Activated T-cell treated with anti-CD3 and anti-CD28 coated beads for 4 hours (primary cell): ENCODE measurements at places on chromosomes 1 and 21.

GRCh38 chr1:153922076-153922971, 448 bp downstream of the GATAD2B start:
- DNase-seq: peak; percentile 47

DNA sequence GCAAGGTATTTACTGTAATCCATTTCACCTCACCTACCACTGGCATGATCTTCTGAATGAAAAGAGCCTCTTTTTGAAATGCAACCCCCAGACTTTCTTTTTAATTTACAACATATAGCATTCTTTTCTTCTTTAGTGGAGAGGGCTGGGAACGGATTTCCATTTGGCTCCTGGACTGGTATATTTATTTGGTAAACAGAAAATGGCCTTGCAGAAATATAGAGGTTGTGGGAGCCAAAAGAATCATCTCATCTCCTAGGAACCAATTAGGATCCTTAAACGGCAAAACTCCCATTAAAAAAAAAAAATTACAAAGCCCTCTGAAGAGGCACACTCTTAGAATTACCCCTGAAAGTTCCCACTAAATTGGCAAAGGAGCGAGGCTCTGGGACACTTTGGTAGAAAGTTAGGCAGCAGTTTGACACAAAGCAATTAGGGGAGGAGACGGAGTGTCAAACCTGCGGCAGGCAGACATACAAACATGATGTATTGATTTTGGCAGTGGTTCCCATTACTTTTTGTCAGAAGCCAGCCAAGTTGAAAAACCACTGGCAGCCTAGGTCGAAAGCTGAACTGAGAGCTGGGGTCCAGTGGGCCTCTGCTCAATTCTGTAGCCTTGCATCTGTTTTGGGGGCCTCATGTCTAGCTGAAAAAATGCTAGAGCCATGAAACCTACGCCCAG, 135.1 kb upstream of the MAGI3 start:
- DNase-seq: no peak

GRCh38 chr1:29849038-29849750, 612.9 kb downstream of the PTPRU start:
- DNase-seq: peak; percentile 5

DNA sequence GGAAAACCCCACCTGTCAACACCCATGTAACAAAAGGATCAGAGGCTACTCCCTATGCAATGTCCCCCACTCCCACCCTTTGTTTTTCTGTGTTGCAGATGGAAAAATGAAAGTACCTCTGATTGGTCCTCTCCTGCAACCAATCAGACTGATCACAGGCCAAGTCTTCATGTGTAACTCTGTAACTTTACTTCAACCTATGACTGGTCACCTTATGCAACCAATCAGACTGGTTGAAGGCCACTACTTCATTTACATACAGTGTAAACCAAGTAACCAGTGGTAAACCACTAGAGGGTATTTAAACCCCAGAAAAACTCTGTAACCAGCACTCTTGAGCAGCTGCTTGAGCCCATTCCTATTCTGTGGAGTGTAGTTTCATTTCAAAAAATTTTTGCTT, 266.3 kb upstream of the OLFM3 start:
- DNase-seq: no peak

GRCh38 chr1:26787381-26787705, 407 bp upstream of the PIGV start:
- DNase-seq: peak; percentile 26

GRCh38 chr1:84726593-84727499, 36.6 kb upstream of the SSX2IP start:
- DNase-seq: no peak

GRCh38 chr1:202245391-202245790, 51.8 kb downstream of the LGR6 start:
- DNase-seq: no peak

DNA sequence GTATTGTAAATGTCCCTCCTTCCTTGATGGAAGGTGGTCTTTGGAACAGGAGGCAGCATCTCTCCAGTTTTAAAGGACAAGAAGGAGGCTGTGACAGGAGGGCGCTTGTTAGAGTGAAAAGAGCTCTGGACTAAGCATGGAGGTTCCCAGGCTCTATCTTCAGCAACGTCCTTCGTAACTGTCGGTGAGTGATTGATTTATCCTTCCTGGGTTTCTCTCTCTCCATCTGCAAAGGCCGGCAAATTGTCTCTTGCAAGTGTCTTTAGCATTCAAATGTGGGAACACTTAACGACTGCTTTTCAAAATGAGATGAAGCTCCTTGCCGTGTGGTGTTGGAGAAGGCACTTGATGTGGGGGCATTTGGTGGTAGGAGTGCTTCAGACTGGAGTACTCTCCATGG, 15.2 kb downstream of the S100A11 start:
- no peak for DNase-seq

DNA sequence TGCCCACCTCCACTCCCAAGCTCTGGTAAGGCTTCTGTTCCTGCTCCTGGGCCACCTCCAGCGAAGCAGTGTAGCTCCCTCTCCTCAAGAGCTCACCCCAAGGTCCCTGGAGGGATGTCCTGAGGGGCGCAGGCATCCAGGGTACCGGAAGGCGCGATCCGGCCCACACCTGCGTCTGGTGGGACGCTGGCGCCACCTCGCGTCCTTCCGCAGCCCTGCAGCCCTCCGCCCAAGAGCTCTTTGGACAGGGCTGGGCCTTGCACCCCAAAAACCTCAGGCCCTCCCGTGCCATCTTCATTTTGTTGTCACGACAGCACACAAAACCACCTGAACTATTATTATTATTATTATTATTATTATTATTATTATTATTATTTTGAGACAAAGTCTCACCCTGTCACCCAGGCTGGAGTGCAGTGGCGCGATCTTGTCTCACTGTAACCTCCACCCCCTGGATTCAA, 49.2 kb upstream of the PAX7 start:
- no peak for DNase-seq

- no peak for DNase-seq
Observed at GRCh38 chr21:35204850-35205541, 155.9 kb upstream of the RUNX1 start.

GRCh38 chr21:42411891-42412635, 8.4 kb downstream of the UBASH3A start:
- DNase-seq: no peak

DNA sequence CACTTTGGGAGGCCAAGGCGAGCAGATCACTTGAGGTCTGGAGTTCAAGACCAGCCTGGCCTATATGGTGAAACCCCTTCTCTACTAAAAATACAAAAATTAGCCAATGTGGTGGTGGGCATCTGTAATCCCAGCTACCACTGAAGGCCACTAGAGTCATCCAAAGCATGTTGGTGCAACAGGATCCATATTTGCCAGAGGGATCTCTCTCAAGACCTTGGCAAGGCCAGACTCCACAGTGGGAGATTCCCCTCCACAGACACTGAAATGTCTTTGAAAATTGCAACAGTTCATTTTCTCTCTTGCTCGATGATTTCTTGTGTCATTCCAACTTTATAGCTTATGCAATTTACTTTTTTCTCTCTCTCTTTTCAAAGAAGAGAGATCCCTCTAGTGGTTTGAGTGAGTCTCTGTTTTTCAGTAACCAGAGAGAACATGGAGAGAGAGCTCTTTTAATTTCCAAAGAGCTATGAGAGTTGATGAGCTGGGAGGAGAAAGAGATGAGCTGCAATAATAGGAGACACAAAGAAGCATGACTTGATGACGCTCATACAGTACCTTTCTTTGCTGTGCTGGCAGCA, 176.8 kb upstream of the USP25 start:
- no peak for DNase-seq

GRCh38 chr21:45266518-45267389, 20.9 kb downstream of the POFUT2 start:
- DNase-seq: no peak

DNA sequence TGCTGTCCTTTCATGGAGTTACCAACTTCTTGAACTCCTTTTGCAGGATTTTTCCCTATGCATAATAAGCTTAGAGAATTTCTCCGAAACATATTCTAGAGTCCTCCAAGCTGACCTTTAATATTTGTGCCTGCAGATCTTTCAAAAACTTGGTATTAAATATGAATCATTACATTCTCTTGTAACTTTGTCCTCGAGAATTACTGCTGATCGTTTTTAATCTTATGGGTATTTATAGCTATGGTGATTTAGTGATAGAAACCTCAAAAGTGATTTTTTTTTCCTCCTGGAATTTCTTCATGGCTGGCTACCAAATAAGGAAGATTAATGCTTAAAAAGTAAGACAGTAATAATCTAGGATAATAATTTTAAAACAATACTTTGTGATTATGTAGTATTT, 39.1 kb downstream of the MAP3K21 start:
- no peak for DNase-seq

DNA sequence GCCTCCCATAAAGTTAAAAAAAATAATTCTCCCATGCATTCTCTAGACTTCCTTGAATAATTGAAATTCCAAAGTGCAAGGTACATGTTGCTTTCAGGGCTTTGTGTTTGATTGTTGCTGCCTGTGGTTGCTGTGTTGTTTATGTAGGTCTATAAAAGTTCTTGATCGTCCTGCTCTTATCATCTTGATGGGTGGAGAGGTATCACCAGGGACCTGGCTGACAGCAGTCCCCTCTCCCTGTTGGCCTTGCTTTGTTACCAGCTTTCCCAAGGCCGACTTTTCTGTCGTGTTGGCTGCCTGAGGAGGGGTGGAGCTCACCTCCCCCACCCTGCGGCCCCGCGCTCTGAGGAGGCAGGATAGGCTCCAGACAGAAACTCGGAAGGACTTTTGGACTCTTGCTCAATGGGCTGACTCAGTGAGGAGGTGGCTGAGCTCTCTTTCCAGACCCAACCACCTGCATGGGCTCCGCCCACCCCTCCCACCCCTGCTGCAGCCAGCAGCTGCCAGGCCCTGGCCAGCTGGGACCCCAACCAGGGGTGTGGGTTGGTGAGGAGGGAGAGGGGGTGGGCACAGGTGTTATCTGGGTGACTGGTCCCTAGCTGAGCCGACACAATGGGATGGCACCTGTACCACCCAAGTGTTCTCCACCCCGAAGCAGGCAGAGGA, 2.0 kb downstream of the INAVA start:
- no peak for DNase-seq

DNA sequence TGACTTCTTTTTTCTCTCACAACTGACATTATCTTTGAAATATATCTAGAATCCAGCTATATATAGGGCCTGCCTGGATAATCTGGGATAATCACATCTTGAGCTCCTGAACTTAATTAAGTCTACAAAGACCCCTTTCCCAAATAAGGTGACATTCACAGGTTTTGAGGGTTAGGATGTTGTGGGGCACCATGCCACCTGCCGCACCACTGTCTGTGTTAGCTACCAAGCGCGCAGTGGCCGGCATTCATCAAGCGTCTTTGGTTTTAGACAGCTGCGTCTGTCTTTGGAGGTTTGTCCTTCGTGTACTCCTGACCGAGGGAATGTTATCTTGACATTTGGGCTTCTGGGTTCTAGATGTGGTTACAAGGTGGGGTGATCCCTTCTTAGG, 7.5 kb downstream of the TRAPPC10 start:
- no peak for DNase-seq

GRCh38 chr1:203306089-203306964, 1.0 kb downstream of the BTG2 start:
- DNase-seq: no peak

DNA sequence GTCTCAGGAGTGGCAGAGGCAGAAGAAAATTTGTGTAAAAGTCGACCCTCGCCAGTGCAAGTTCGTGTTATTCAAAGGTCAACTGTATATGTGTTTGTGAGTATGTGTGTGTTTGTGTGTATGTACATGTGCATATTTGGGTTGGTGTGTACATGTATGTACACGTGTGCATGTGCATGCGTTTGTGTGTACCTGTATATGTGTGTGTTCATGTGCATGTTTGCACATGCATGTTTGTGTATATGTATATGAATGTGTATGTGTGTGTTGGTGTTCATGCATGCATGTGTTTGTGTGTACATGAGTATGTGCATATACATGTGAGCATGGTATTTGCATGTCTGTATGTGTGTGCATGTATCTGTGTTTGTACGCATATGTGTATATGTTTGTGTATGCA, 21.7 kb upstream of the TENT5C start:
- no peak for DNase-seq

GRCh38 chr1:190376044-190376443, 101.6 kb downstream of the BRINP3 start:
- no peak for DNase-seq

GRCh38 chr1:12573015-12573825, 44.8 kb downstream of the DHRS3 start:
- no peak for DNase-seq

GRCh38 chr1:24921938-24922662, 8.0 kb downstream of the RUNX3 start:
- no peak for DNase-seq

- DNase-seq: peak; percentile 23
Observed at GRCh38 chr1:47507881-47508701, 70.2 kb downstream of the FOXD2 start.

- no peak for DNase-seq
Observed at GRCh38 chr1:226722901-226723656, 16.0 kb downstream of the ITPKB start.
